D341Med (cell line): ENCODE measurements at places on chromosomes 13 and 19.
A peak's percentile ranks its signal among the peaks of the same experiment; 100 is the strongest.

DNA sequence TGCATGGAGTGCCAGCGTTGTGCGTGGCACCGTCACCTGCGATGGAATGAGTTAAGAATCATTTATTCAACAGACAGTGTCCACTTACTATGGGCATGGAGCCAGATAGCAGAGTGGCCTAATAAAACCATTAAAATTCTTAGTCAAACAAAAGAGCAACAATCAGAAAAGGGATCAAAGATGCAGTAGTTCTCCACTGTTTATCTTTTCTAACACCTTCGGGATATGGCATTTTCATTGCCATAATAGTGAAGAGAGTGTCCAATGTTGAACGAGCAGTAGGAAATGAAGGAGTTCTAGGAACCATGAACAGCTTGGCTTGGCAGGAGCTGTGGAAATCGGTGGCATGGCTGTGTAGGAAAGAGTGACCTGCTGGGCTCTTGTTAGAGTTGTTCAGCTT is 2.0 kb downstream of the TNFSF11 start:
- no peak for DNase-seq

DNA sequence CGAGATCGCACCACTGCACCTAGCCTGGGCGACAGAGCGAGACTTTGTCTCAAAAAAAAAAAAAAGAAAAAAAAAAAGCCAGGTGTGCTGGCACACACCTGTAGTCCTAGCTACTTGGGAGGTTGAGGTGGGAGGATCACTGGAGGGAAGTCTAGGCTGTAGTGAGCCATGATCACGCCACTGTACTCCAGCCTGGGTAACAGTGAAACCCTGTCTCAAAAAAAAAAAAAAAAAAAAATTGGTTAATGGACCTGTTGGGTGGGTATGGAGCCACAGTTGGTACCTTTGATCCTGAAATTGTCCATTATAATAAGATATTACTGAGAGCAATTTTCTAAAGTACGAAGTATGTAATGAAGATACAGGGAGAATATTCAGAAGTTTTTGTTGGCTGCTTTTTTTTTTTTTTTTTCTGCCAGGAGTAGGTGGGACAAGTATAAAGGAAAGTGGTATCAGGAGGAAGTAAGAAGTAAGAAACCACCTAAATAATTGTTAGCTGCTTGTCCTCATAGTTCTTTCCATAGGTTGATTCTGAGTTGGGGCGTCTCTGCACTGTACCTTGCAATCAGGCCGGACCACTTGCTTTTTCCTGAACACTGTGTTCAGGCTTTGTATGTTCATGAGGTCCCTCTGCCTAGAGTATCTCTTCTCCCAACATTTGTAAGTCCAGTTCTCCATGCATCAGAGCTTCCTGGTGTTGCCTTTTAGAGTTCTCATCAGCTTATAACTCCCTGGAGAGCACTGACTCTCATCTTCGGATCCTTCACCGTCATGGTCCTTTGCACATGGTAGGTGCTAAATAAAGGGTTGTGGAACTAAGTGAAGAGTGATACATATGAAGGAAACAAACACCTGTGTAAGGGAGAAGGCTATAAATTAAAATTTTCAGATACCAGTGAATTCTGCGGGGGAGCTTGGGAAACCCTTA is 31.7 kb downstream of the ARHGAP35 start:
- DNase-seq = no peak

DNA sequence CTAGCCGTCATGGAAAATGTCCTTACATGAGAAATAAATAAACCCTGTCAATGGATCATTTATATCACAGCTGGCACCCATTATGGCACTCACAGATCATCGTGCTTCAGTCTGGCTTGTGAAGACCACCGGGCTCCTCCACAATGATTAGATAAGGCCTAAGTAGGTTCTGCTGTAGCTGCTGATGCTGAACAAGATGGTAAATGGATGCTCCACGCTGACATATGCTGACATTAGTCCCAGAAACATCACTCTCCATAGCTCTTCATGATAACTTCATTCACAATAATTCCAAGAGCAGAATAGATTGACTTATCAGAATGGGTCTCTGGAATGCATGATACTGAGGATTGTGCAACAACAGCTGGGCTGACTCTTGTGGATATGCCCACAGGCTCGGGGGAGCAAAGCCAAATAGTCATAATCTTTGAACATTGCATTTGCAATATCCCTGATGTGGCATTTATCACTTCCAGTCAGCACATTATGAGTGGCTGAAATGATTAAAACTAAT is 63.8 kb upstream of the RXFP2 start:
- DNase-seq = no peak

- no peak for DNase-seq
These were observed 7.3 kb downstream of the RPS11 start for GRCh38 chr19:49503582-49503962.

GRCh38 chr13:44155422-44156293 is 218.0 kb upstream of the SERP2 start:
- no peak for DNase-seq

GRCh38 chr19:45172173-45172572 is 5.9 kb downstream of the TRAPPC6A start:
- no peak for DNase-seq

DNA sequence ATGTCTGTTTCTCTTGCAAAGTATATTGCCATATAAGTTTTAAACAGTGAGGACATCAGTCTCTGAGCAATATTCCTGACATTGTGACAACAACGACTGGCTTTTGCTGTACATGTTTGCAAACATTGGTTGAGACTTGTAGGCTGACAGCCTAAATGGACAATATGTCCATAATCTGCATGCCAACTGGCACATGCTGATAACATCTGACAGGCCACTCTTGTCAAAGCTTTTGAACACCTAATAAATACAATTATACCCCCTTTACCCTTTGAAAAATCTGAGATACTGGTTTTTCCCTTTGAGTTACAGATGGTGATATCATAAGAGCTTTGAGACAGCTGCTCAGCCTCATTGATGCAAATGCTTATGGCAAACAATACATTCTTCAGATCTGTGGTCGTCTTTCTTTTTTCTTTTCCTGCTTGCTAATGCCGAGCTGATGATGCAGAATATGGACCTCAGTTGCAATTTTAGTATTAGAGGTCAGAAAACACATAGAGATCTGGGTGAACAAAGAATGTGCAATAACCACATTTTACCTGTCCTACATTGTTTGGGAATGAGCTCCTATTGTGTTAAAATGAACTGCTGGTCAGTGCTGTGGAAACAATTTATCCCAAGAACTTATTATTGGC is 114.9 kb downstream of the RFC3 start:
- DNase-seq = no peak

GRCh38 chr13:112873851-112874750 is 94.9 kb upstream of the MCF2L start:
- peak; percentile 88 for DNase-seq

GRCh38 chr13:112781881-112782361 is 92.1 kb downstream of the ATP11A start:
- no peak for DNase-seq

DNA sequence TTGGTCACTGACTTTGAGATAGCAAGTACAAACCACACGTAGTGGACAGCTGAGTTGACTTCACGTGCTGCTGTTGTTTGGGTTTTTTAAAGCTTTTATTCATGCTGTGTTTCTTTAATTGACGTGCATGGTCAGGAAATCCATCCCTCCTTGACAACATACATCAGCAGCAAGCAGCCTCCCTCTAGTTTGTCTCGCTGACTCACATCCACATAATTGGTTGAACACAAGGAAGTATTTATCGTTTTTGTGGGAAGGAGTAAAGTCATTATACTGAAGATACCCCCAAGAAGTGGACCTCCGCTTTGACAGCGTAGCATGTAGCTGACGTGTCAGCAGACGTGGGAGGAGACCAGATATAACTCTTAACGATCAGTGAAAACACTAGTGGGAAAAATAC is 355.8 kb downstream of the MYO16 start:
- DNase-seq = no peak

DNA sequence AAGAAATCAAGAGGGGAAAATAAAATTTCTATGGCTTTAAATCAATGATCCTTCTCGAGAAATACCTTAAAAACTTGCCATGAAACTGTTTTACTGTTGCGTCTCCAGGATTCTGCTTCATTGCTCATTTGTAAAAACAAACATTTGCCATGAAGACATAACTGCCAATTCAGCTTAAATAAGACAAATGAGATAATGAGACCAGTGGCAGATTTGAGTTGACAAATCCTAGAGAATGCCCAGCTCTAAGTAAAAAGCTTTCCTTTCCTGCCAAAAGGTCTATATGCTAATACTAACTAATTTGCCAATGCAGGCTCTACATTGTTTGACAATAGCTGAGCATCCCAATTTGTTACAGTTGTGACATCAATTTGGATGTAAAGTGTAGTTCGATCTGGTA is 400.5 kb upstream of the PCDH9 start:
- DNase-seq = no peak

DNA sequence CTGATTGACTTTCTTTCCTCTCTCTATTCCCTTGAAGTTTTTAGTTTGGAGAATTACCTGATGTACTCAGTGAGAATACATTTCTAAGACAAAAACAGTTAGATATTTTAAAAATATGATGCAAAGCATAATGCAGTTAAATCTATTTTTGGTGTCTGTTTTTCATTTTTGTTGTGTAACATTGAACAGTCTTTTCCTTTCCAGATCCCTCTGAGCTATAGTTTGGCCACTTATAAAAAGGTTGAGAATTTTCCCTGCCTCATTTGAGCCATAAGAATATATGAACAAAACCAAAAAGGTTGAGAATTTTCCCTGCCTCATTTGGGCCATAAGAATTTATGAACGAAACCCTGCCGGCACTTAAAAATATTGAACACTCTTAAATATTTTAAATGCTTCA is 57.0 kb upstream of the IPO5 start:
- no peak for DNase-seq

GRCh38 chr19:8127311-8127710 is 22.1 kb downstream of the FBN3 start:
- peak; percentile 4 for DNase-seq

GRCh38 chr13:33090755-33091414 is 74.7 kb downstream of the KL start:
- no peak for DNase-seq

DNA sequence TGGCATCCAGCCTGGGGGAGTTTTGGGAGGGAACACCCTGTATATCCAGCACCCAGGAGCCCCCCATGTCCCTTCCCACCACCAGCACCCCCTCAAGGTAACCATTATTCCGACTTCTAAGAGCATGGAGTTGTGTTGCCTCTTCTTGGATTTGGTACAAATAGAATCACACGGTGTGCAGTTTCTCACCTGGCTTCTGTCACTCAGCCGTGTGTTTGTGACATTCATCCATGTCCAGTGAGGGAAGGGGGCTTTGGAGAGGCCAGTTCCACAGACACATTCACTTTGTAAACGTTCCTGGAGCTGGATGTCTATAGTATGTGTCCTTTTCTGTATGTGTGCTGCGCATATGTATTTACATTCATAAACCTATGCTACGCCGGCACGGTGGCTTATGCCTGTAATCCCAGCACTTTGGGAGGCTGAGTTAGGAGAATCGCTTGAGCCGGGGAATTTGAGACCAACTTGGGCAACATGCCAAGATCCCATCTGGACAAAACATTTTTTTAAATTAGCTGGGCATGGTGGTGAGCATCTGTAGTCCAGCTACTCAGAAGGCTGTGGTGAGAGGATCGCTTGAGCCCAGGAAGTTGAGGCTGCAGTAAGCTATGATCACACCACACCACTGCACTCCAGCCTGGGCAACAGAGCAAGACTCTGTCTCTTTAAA is 36.6 kb downstream of the MYH14 start:
- DNase-seq = no peak

DNA sequence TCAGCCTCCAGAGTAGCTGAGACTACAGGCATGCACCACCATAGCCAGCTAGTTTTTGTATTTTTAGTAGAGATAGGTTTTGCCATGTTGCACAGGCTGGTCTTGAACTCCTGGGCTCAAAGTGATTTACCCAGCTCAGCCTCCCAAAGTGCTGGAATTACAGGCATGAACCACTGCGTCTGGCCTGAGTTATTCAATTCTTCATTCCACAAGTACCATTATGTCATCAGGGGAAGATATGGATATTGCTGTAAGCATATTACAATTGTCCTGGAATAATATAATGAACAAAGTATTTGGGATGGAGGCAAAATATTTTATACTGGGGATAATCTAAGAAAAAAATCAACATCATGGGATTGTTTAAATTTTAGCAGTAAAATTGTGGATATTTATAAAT is 646.0 kb upstream of the SLITRK6 start:
- no peak for DNase-seq

DNA sequence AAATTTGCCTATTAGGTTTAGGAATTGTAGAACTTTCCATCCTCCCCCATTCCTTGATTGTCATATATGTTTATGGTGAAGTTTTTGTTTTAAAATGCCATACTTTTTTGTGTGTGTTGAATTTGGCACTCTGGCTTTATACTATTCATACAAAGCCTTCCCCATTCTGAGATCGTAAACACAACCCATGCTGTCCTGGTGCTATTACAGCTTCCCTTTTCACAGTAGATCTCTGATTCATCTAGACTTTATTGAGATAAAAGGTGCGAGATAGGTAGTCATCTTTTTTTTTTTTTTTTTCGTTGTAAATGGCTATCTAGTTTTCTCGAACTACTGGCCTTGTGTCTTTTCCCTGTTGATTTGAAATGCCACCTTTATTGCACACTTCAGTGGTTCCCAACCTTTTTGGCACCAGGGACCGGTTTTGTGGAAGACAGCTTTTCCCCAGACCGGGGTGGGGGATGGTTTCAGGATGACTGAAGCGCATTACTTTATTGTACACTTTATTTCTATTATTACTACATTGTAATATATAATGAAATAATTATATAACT is 94.6 kb downstream of the LRCH1 start:
- DNase-seq = no peak

- DNase-seq = no peak
These were observed 478.4 kb downstream of the PCDH9 start for GRCh38 chr13:66751691-66752090.

DNA sequence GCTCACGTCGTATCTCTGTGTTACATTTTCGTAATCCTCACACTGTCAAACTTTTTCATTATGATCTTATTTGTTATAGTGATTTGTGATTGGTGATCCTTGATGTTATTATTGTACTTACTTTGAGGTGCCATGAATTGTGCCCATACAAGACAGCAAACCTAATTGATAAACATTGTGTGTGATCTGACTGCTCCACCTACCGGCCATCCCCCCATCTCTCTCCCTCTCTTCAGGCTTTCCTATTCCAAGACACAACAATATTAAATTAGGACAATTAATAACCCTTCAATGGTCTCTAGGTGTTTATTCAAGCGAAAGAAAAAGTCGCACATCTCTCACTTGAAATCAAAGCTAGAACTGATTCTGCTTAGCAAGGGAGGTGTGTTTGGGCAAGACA is 349.3 kb downstream of the RBM26 start:
- DNase-seq = no peak

GRCh38 chr13:51101636-51102235 is 9.3 kb downstream of the C13orf42 start:
- DNase-seq = no peak

DNA sequence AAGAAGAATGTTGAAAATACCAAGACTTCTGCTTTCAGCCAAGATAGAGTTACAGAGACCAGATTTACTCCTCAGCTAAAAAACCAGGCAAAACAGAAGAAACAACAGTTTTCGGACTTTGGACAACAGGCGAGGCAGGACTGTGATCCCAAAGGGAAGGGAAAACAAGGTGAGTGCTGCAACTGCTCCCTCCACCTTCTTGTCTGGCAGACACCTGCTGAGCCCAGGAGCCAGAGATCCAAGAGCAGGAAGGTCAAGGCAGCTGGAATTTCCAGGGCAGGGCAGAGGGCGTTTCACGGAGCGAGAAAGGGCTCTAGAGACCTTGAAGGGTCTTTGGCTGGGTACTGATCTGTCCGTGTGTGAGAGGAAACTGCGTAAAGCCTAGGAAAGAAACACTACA is 32.9 kb upstream of the SLC7A9 start:
- no peak for DNase-seq

- DNase-seq = peak; percentile 82
These were observed 528 bp downstream of the ZNF8 start for GRCh38 chr19:58279042-58279924.

- peak; percentile 25 for DNase-seq
These were observed 2.1 kb downstream of the CEBPA start for GRCh38 chr19:33300009-33300893.
